ENCODE measurements at places on chromosomes 4 and X. TPM values are rescaled to one million over a fixed set of nuclear protein-coding genes. Genes with fewer than 3 reads are reported as not detected.

GRCh38 chr4:39987485-39987884, 9.8 kb upstream of the PDS5A start:
- DNase-seq = no peak

DNA sequence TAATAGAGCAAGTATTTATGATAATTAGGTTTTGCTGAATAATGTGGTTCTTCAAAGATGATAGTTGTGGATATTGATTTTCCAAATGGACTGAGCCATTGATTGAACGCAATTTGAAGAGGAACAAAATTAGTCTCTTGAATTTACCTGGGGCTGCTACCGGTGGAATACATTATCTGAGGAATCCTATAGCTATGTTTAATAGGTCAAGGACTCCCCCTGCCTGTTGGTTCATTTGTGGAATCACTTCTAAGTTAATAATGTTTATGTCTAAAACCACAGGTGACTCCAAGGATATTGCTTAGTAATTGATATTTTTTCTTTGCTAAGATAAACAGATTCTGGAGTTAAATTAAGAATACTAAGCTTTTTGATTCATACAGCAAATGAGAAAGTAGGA, 576.0 kb upstream of the PABPC4L start:
- DNase-seq = no peak

- DNase-seq = no peak
Observed at GRCh38 chr4:14184265-14184664, 556.7 kb upstream of the BOD1L1 start.

GRCh38 chrX:132861076-132861475, 97.4 kb downstream of the HS6ST2 start:
- no peak for DNase-seq

DNA sequence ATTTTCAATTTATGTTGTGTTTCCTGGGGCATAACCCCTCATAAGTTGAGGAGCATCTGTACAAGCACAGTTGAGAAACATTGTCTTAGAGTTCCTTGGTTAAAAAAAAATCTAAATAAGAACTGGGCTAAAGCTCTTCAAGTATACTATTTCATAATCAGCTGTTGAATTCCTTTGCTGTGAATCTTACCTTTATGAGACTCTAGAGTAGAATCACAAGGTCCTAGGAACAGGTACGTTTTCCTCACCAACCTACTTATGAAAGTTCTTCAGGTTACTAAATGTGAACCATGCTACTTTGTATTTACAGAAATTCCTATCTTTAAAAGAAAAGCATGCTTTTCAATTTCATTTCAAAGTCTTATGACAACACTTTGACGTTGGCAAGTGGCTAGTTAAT, 20.9 kb upstream of the SOD3 start:
- DNase-seq = no peak

DNA sequence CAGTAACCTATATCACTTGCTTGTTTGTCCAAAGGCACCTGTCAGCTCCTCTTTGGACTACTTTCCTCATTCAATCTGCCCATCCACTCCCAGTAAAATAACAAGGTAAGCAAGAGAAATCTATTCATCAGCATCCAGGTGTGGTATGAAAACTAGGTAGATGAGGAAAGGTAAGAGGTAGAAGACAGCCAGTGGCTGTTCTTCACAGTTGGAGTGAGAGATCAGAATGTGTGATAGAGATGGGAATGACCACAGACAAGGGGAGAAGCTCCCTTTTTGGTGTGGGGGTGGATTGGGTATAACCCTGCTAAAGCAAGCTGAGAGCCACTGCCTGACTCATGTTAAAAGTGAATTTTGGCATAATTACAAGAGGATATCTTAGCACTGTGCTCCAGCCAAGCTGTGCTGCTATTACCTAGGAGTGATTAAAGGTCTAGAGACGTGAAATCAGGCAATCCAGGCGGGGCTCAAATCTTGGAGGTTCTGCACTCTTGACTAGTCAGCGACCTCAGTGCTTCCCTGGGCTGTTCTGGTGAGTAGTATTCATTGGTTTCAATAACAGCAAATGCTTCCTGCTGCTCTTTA, 28.1 kb upstream of the RASL11B start:
- DNase-seq = no peak

GRCh38 chr4:104630272-104630671, 135.6 kb upstream of the CXXC4 start:
- DNase-seq = no peak

DNA sequence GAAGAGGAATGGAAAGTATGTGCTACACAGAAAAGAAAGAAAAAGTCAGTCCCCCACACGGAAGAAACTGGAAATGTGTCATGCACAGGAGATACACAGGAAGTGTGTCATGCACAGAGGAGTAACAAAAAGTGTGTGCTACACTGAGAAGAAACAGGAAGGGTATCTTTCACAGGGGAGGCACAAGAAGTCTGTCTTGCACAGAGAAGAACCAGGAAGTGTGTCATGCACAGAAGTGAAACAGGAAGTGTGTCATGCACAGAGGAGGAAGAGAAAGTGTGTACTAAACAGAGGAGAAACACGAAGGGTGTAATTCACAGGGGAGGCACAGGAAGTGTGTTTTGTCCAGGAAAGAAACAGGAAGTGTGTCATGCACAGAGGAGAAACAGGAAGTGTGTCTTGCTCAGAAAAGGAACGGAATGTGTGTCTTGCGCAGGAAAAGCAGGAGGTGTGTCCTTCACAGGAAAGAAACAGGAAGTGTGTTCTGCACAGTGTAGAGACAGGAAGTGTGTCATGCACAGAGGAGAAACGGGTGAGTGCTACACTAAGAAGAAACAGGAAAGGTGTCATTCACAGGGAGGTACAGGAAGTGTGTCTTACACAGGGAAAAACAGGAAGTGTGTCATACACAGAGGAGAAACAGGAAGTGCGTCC, 527.2 kb upstream of the PRKX start:
- DNase-seq = no peak

- no peak for DNase-seq
Observed at GRCh38 chrX:40867352-40867751, 132.0 kb upstream of the MED14 start.

GRCh38 chr4:158624889-158625478, 46.7 kb downstream of the C4orf46 start:
- DNase-seq = no peak

GRCh38 chrX:38881066-38881465, 79.8 kb downstream of the MID1IP1 start:
- no peak for DNase-seq

- DNase-seq = no peak
Observed at GRCh38 chr4:150896497-150896896, 118.6 kb downstream of the LRBA start.

DNA sequence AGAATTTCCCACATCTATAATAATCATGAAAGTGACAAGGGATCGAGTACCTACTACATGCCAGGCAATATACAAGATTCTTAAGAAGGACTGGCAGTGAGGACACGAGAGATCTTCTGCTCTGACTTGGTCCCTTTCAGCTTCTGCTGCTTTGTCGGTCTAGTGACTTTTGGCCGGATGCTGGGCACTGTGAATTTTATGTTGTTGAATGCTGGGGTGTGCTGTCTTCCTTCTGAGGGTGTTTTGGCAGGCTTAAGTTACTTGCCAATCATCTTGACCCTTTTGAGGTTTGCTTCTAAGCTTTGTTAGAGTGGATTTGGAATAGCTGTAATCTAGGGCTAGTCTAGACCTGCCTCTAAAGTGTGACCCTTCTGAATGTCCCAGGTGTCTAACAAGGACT, 23.5 kb downstream of the NAT8L start:
- DNase-seq = no peak

DNA sequence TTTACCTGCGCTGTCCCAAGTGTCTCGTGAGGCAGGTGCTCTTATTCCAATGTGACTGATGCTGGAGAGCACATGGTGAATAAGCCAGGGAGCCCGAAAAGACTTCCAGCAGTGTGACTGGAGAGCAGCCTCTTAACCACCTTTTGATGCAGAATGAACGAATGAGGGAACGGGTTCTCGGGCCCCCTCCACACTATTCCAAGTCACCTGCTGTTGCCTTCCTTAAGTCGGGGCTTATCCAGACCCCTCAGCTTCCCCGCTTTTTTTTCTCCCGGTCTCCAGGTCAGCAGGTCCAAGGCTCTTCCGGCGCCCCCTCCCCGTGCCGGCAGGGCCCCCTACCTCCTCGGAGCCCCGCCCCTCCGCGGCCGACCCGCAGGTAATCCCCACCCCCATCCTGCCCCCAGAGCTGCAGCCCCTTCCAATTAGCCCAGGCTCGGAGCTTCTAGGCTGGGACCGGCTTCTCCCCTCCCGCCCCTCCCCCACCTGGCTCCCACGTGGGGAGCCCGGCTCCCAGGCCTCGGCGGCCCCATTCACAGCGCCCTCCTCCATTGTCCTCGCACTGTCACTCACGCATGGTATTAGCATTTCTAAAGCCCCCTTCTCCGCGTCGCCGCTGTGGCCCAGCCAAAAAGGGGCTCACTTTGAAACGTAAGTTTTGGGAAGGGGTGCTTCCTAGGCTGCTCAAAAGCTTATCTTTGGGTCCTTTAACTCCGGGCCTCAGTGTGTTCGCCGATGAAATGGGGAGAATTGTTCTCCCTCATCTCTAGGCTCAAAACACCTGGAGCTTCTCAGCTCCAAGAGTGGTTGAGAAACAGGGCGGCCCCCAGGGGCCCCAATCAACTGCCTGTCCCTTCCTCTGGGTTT, 56.2 kb upstream of the PJA1 start:
- DNase-seq = no peak

GRCh38 chr4:6548201-6548881, 26.6 kb upstream of the MAN2B2 start:
- DNase-seq = no peak

- no peak for DNase-seq
Observed at GRCh38 chrX:123756320-123756719, 23.5 kb upstream of the THOC2 start.

DNA sequence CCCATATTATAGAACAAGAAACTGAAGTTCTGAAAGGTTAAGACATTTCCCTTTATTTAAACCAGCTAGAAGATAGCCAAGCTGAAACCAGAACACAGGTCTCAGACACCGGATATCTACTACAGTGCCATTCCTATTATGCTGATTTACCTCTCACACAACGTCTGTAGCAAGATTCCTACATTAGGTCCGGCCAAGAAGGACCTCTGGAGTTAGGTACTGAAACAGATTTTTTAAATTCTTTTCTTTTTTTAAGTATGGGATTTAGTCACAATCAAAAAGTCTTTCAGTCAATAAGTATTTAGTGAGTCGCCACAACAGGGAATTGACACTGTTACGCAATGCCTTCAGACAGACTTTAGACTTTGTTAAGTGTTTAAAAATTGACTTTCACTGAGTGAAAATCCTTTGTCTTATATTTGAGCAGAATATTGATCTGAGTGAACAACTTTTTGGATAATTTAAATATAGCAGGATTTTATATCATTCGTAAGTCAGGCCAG, 26.5 kb upstream of the SPANXN4 start:
- DNase-seq = no peak

CXorf49 gene
- not detected for total RNA-seq

PUDP gene
- 6.2 TPM for total RNA-seq

CLNK gene
- 0.13 TPM for total RNA-seq

IL2RG gene
- total RNA-seq = 329 TPM
